Activated naive CD8-positive, alpha-beta T cell treated with anti-CD3 and anti-CD28 coated beads for 36 hours (primary cell): ENCODE measurements at places on chromosomes 7 and 10.

- no peak for DNase-seq
These were observed 86.6 kb upstream of the C7orf33 start for GRCh38 chr7:148503900-148504487.

- DNase-seq = peak; percentile 98
These were observed at the start of the genes ALKBH4 and LRWD1 for GRCh38 chr7:102464577-102465280. Gene ALKBH4 (minus strand): TSS chr7:102464863. CDS start chr7:102464836, 27 bp downstream. Gene LRWD1 (plus strand): TSS chr7:102464984. CDS start chr7:102465081, 97 bp downstream.

DNA sequence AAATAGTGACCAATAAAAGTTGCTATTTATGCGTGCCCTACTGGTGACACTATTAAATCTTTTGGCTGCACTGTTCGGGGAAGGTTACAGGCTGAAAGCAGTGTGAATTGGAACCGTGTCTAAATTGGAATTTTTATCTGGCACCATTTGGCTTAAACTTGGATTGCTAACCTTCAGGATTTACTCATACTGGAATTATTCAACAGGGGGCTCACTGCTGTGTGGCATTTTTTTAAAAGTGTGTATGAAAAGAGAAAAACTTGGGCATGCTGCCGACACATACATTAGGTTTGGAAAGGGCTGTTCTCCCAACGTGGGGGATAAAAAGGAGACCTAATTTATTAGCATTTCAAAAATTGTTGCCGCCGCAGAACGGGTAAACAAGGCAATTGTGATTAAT is 537.9 kb upstream of the MGMT start:
- DNase-seq = no peak

DNA sequence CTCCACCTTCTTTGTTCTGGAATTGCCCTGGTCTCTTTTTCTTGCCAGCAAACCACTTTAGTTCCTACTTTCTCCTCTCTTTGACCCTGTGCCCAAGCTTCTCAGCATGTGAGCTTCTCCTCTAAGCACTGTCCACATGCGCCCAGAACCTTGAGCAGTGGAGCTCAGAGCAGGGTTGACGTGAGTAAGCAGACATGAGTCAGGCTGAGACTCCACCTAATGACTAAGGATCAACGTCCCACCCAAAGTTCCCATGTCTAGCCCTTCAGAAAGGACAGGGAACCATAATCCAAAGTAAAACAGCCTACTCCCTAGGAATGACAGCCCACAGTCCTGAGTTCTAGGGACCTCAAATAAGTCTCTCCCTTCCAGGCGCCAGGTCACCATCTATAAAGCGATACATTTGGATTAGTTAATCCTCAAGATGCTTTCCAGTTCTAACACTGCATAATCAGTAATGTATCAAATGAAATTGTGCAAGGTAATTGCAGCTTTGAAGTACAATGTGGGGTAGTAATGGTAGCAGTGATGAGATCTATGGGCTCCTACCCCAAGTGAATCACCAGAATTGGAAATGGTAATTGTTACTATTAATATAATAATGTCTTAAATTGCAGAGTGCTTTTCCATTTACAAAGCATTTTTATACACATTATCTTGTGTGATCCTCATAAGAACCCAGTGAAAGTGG is 44.5 kb downstream of the KCNMA1 start:
- DNase-seq = no peak

DNA sequence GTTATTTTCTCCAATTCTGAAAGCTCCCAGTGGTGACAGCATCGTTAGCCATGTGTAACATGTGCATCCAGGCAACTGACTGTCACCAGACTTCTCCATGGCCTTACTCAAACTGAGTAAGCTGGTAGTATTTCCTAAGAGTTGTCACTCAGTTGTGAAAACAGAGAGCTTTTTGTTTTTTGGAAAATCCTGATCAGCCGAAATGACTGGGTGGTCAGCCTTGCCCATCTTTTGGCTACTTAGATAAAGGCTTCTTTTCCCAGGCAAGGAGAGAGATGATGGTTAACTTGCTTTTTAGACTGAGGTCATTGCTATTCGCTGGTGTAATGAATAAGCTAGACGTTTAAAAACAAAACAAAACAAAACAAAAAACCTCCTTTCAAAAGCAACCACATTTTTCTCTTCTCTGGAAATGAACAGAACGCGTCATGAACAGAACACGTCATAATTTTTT is 159.5 kb upstream of the KLF14 start:
- no peak for DNase-seq

- peak; percentile 3 for DNase-seq
These were observed at the start of gene ITIH5 for GRCh38 chr10:7666253-7667023. Gene ITIH5 (minus strand): TSS chr10:7666966. CDS start chr10:7666892, 74 bp downstream.

DNA sequence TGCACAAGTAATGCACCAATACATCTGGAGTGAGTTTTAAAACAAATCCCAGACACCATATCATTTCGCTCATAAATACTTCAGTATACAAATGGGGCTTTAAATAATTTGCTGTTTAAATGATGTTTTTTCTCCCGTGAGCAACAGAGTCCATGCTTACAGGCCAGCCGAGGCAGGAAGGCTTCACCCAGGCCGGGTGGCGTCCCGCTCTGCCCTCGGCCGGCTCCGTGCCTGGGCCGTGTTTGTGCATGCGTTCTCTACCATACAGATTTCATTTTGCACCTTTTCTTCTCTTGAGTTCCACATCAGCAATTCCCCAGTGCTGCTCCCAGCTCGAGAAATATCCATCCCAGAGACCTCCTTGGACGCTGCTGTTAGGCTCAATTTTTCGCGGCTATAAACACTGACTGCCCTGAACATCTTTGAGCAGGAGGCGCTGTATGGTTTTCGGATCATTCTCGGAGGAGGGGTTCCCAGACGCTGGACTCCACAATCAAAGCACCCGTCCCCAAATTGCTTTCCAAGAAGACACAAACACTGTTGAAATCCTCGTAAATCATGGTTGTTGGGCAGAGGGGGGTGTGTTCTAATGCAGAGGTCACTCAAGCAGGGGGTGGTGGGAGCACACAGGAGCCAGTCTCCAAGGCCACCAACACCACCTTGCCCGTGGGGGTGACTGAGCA is 91.6 kb downstream of the MICALL2 start:
- DNase-seq = no peak

DNA sequence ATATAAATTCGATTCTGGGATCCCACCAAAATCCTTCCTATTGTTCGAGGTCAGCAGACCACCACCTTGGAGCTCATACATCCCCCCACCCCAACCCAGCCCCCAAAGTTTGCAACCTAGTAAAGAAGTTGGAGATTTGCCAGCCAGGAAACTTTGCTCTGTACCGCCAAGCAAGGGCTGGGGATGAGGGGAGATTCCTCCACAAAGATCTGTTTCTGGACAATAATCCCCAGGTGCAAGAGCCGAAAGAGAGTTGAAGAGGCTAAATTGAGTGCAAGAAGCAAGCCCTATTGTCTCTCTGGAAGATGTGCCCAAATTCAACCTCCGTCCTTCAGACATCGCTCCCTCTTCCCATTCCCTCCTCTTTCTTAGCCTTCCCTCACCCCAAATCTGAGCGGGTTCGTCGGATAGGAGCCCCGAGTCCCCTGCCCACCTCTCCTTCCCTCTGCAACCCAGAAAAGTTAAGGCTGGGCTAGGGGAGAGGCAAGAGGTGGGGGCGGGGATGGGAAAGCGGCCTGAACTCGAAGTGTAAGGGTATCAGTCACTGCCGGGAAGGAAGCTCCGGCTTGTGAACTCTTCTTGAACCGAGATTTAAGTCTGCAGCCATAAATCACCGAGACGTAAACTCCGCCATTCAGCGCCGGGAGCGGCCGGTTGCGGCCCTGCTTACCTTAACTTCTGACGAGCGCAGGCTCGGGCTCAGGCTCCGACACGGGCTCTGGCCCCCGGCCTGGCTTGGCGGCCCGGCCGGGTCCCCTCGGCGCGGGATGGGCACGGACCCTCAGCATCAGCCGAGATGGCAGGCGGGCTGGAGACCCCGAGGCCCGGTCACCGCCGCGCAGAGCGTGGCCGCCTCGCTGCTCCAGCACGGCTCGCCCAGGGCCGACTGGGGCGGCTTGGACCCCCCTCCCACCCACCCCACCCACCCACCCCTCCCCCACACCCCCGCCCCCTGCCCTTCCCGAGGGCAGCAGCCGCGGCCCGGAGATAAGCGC is 10.8 kb upstream of the HOXA2 start:
- DNase-seq = no peak

- no peak for DNase-seq
These were observed 179.9 kb downstream of the NRP1 start for GRCh38 chr10:33154590-33154989.

DNA sequence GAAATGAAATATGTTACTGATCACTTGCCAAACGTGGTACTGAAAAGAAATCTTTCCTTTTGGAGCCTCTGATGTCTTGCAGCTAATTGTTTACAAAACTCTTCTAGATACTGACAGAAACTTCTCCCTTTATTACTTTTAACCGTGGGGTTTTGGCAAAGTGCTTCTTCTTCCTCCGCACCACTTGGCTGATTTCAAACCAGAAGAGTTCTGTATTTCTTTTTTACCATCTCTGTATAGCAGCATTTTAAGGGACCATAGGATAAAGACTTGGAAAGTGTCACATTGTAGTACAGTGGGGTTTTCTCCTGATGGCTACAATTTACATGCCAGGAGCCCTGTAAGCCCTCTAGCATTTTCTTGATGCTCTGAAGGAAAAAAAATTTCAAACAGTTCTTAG is 21.9 kb upstream of the CREB5 start:
- no peak for DNase-seq

DNA sequence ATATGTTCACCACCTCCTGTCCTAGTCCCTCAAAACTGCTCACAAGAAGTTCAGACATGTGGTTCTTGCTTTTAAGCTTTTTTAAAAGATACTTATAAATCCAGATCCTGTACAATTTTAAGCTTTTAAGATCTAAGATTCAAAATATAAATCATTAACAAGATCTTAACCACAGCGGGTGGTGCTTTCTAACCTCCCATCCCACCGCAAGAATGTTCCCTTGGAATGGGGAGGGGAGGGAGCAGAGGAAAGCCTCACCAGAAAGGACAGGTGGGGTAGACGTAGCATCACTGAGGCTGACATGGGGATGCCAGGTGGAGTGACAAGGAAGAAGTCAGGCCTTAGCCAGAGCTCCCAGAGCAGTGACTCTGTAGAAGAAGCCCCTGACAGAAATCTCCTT is 133.5 kb downstream of the C1GALT1 start:
- DNase-seq = no peak

DNA sequence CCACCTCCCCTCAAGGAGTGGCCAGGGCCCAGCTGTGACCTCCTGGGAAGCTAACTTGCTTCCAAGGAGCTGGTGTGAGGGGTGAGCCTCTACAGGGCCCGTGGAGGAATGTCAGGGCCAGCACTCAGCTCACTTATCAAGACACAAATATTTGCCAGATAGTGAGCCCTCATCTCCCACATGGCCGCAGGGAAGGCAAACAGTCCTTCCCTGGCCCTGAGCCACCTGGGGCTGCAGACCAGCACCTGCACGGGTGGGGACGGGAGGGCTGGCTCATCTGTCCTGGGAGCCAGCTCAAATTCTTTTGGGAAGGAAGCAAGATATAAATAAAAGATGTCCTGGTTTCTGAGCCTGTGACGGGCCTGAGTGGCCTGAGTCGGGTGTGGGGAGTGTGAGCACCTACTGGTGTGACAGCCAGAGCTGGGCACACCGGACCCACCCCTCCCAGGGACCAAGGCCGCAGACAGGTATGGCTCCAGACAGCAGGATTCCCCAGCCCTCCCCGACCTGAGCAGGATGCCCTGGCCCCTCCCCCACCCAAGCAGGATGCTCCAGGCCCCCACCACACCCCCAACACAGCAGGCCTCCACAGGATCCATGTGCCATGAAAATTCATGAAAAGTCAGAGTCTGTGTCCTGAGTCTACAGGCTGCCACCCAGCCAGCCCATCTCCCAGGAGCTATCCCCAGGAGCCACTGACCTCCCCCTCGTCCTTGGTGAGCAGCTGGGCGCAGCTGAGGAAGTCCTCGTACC is 148.0 kb downstream of the MAPK8 start:
- no peak for DNase-seq

- no peak for DNase-seq
These were observed 113.4 kb downstream of the PLXDC2 start for GRCh38 chr10:19929506-19930140.

DNA sequence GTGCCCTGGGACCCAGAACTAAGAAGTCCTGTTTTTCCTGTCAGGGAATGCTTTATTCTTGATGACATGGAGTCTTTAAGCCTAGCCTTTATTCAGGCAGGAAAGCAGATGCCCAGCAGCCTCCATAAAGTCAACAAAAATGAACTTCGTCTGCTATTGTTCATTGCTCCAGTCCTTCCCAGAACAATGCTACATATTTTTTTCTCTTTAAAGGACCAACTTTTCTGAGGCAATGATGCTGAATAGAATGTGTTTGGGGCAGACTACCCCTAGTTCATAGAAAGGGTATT is 47.6 kb upstream of the PDCD4 start:
- DNase-seq = no peak

DNA sequence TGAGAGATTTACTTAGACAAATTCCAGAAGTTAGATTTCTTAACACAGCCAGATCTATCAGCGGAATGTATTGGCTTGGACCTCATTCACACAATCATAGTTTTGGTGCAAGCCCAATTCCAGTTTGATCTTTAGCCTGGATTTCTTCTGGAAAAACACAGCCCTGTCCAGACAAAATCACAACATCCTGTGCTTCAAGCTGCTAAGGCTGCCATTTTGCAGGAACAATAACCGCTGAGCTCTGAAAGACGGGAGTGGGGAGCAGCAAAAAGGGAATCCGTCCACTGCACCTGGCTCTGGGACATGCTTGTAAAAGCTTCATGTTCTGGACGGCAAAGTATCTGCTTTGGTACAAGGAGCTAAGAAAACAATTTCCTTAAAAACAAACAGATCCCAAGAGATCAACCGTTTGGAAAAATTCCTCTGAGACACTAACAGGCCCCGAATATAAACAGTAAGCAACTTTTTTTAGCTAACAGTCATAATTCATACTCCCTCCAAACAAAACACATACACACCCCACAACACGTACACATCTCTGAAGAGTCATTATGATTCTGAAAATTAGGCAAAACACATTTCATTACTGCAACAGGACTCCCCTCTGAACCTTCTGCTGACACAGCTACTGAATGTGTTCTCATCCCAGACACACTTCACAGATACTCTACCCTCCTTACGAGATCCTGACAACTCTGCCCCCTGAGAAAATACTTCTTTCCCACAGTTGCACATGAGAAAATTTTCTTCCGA is 32.4 kb downstream of the ITIH5 start:
- no peak for DNase-seq

DNA sequence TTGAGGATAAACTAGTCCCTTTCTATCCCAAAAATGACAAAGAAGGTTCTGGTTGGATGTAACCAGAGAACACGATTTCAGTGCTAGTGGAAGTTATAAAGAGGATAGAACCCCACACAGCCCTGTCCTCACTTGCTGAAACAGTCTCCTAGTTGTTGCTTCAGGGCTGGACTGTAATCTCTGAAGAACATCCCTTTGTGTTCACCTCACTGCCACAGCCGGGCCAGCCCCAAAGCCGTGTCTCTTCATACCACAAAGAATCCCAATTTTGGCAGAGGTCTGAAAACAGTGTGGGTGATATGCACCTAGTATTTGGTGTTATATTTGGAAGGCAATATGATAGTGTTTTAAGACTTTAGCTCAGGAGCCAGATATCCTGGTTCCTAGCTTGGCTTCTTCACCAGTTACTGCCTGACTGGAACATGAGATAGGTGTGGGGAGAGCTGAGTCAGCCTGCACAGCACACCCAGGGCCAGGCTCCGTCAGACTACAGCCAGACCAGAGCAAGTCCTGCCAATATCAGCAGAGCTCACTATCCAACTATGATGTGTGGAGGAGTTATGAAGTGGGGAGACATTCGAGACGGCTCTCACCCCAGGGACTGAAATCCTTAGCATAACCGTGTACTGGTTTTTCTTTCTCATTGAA is 21.2 kb downstream of the CYP3A4 start:
- DNase-seq = no peak
